AG09309 (cell line): ENCODE measurements at places on chromosomes 4 and X.

DNA sequence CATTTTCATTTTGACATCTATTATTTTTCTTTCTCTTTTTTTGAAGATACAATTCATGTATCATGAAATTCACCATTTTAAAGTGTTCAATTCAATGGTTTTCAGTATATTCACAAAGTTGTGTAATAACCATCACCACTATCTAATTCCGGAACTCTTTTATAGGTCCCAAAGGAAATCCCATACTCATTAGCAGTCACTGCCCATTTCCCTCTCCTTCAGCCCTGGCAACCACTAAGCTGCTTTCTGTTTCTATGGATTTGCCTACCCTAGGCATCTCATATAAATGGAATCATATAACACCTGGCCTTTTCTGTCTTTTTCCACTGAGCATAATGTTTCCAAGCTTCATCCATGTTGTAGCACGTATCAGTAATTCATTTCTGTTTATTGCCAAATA lies 3.2 kb upstream of the FGF2 start:
- no peak for DNase-seq

GRCh38 chrX:134622056-134622812 lies 36.0 kb downstream of the PLAC1 start:
- peak; percentile 55 for DNase-seq

GRCh38 chrX:54411732-54412131 lies 28.5 kb upstream of the TSR2 start:
- no peak for DNase-seq

DNA sequence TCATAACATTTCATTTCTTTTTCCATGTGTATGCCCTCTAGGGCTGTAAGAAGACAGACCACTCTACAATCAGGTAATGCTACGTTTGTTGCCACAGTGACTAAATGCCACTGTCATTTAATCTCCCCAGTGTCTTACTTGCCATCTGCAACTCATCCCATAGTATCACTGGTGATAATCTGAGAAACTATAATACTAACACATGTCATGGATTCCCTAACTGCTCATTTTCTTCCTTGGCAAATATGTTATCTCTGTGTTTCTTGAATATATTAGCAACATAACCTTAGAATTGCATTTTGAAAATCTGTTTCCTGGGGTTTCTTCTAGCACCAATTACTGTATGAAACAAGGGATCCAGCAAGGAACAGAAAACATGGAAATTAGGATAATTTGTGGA lies 6.1 kb downstream of the F8A1 start:
- DNase-seq = no peak

DNA sequence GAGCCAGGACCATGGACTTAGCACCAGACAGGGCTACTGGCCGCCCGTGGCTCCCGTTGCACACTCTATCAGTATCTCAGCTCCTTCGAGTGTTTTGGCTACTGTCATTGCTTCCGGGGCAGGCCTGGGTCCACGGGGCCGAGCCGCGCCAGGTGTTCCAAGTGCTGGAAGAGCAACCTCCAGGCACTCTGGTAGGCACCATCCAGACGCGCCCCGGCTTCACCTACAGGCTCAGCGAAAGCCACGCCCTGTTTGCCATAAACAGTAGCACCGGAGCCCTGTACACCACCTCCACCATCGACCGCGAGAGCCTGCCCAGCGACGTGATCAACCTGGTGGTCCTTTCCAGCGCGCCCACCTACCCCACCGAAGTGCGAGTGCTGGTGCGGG lies 1.6 kb downstream of the FAT4 start:
- no peak for DNase-seq

- DNase-seq = no peak
Measured at GRCh38 chr4:148477276-148477675, 35.1 kb upstream of the NR3C2 start.

GRCh38 chr4:118888666-118889311 lies at the start of gene SYNPO2:
Gene SYNPO2, plus strand, starts transcription at chr4:118888854. Its CDS starts 183 bp downstream, at chr4:118889037.
- DNase-seq = peak; percentile 31

GRCh38 chrX:150842198-150842685 lies 56.2 kb downstream of the CD99L2 start:
- no peak for DNase-seq

DNA sequence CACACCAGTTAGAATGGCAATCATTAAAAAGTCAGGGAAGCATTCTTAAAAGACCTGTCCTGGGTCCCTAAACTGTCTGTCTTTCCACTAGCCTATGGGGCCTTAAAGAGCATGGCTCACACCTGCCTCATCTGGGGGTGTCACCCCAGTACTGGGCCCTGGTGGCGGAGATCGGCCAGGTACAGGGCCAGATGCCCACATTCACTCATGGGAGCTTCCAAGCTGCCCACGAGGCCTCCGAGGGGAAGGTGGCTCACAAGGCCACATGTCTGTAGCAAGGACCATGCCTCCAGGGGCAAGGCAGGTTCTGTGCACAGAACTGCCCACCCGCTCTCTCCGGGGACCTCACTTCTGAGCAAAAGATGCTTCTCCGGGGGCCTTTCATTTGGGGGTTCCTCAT lies 55.5 kb upstream of the AFAP1 start:
- DNase-seq = no peak

- DNase-seq = peak; percentile 29
Measured at GRCh38 chrX:2608638-2609430, 82.3 kb upstream of the CD99 start.

DNA sequence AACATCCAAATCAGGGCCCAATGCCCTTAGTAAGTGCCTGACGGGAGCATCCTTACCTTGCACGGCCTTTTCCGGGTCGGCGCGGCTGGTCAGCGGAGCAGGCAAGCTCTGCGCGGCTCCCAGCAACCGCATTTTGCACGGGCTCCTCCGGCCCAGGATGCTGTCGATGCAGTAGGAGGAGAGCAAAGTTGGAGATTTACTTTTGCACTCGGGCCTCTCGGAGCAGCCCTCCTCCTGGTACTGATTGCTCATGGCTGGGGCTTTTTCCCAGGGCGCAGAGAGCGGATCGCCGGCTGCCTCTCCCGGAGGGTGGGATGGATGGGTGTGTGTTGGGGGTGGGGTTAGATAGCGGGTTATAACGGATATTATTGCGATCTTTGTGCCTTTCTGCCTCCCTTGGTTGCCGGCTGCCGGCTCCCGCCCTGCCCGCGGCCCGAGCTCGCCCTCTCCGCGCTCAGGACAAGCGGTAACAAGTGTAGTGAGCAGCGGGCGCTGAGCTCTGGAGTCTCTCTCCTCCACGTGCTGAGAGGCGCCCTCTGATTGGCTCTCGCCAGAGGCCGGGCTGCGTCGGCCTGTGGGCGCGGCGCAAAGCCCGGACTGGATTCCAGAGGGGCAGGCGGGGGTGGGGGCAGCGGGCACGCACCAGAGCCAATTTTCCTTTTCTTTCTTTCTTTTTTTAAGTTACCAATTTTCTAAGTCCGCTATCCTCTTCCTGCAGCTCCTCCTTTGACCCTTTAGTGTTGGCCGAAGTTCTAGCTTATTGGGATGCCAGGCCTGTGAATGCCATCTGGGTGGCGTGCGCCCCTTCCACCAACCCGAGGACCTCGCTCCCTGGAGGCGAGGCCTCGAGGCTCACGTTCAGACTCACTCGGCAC lies at the start of gene ARX:
ARX (minus strand) TSS at position 480 of the 875 bp plus-strand sequence; CDS start at position 252, 228 bp downstream.
- no peak for DNase-seq

DNA sequence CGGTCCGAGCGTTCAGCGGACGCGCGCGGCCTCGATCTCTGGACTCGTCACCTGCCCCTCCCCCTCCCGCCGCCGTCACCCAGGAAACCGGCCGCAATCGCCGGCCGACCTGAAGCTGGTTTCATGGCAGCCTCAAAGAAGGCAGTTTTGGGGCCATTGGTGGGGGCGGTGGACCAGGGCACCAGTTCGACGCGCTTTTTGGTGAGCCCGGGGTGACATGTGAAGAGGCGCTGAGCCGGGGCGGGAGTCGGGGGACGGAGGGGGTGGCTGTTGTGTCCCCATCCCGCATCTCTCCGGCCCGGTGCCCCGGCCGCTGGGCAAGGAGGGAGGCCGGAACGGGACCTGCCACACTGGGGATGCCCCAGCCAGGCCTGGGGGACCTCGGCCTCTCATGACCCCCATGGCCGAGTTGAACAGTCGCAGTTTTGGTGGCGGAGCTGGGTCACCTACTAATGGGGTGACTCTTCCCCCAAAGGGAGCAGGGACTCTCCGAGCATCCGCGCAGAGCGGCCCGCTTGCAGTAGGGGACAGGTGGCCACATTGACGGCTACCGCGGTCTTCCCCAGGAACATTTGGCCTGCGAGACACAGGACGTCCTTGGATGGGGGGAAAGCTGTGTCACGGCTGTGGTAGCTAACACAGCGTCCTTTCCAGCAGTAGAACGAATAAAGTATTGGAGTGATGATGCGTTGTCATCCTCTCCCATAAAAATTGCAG lies at the start of gene GK:
GK (plus strand) TSS at position 9 of the 717 bp plus-strand sequence; CDS start at position 124, 115 bp downstream.
- no peak for DNase-seq

- DNase-seq = no peak
Measured at GRCh38 chr4:146346276-146346675, 131.9 kb downstream of the REELD1 start.

GRCh38 chr4:576991-577498 lies 950 bp upstream of the TMEM271 start:
- no peak for DNase-seq

- no peak for DNase-seq
Measured at GRCh38 chr4:2062808-2063524, 3.8 kb downstream of the NAT8L start.

DNA sequence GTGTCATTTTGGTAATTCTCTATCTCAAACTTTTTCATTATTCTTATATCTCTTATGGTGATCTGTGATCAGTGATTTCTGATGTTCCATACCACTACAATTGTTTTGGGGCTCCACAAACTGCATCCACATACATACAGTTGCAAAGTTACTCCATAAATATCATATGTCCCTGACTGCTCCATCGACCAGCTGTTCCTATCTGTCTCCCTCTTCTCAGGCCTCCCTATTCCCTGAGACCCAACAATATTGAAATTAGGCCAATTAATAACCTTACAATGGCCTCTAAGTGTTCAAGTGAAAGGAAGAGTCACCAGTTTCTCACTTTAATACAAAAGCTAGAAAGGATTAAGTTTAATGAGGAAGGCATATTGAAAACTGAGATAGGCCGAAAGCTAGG lies 108.7 kb downstream of the ANAPC10 start:
- no peak for DNase-seq

DNA sequence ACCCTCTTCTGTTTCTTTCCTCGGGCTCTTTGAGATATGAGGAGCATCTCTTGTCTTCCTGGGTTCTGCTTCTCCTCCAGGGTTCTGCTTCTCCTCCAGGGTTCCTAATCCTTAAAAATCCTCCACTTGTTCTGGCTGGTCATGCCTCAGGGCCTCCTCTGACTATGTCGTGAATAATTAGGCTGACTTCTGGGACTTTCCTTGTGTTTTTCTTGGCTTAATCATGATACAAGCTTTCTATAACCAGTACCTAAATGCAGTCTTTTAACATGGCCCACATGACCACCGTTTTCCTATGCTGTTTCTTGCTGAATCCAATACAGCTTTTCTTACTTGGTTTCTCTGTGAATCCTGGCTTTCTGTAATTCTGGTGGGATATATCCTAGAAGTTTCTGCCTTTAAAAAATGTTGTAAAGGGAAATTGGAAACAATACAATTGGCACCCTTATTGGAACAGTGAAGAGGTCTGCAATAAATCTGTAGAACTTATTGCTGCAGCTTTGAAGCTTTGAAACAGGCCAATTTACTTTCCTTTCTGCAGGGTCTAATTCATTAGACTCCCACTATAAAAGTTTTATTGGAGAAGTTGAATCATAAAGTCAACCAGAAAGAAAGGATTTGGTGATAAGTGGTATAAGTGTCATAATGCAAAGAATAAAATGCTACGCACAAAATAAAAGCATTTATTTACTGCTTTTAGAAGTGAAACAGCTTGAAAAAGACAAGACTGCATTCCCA lies 213.1 kb downstream of the UGT8 start:
- no peak for DNase-seq

GRCh38 chr4:115152081-115152480 lies 38.7 kb upstream of the NDST4 start:
- DNase-seq = no peak

- DNase-seq = peak; percentile 61
Measured at GRCh38 chr4:185640811-185641675, 105.7 kb upstream of the PDLIM3 start.

DNA sequence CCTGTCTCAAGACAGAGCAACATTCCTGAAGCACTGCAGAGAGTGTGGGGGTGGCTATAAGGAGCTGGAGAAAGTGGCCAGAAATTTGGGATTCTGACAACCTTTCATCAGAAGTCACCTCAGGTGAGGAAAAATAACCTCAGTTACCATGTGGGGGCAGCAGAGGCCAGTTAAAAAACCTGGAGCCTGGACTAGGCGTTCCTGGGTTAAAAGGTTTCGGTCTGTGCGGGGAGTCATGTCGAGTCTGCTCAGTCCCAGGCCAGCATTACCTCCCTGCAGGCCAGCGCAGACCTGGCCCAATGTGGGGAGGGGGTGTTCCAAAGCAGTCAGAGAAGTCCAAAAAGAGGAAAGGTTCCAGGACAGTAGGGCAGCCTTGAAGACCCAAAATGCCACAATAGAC lies 10.9 kb upstream of the NALF2 start:
- no peak for DNase-seq

DNA sequence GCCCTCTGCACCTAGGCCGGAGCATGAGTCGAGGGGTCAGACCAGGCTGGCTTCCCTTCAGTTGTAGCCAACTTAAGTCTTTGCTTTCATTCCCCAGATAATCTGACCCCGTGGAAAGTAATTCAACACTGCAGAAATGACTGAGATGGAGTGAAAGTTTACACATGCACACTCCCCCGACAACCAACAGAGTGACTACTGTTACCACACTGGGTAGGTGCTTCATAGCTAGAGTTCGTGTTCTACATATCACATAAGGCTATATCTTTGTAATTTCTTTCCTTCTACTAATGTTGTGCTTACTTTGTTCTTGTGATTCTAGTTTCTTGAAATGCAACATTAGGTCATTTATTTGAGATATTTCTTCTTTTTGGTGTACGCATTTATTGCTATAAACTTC lies 7.2 kb upstream of the CTAG2 start:
- DNase-seq = no peak

DNA sequence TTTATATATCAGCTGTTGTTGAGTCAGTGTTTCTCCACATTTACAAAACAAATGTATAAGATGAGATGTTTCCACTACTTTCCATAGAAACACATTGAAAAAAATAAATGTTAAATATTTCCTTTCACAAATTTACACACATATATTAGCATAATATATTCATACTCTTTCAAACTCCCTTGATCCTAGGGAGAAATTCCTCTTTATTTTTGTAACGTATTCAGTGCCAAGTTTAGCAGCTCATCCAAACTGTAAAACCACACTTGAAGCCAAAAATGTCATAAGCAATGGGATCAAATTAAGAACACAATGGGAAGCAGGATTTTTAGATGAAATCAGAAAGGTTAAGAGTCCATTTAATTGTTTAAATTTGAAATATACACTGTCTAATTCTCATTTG lies 381.1 kb upstream of the MAD2L1 start:
- DNase-seq = no peak
